Hematopoietic multipotent progenitor cell treated with erythropoietin and hydrocortisone succinate and interleukin-3 and kit ligand, for 15 days (in vitro differentiated cells): ENCODE measurements at places on chromosomes 4 and X.

DNA sequence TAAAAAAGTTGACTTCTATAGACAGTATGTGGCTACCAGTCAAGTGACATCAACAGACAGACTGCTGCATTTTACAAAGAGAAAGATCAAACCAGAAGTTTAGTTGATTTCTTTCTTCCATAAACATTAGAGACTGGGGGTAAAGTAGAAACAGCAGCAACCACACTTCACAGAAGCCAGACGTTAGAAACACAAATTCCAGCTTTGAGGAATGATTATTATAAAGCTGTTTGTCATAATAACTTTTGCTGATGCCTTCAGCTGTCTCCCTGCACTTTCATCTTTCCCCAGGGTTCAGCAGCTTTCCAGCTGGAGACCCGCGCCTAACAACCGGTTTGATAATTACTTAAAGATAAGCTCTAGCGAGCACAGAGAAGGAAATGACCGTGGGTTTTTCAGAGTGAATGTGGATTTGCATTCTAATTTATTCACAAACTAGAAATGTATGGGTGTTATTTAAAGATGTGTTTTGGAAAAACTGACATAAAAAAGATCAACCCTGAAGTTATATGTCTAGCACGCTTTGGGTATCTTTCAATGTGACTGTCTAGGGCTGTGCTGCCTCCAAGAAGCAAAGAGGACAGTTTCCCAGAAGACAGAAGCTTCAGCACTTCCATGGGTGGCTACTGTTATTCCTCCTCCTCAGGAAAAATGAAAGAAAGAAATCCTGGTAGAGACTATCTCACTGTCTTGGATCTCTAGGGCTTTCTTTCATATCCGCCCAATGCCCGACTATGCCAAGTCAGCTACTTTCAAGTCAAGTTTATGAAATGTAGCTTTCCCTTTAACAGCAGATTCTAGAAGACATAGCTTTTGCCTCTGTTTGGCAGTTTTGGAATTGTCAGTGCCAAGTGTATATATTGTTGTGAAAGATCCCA, 15.0 kb upstream of the ENAM start:
- DNase-seq, result no peak

GRCh38 chrX:71659342-71659741, 8.0 kb upstream of the LOC101059915 start:
- DNase-seq, result no peak

DNA sequence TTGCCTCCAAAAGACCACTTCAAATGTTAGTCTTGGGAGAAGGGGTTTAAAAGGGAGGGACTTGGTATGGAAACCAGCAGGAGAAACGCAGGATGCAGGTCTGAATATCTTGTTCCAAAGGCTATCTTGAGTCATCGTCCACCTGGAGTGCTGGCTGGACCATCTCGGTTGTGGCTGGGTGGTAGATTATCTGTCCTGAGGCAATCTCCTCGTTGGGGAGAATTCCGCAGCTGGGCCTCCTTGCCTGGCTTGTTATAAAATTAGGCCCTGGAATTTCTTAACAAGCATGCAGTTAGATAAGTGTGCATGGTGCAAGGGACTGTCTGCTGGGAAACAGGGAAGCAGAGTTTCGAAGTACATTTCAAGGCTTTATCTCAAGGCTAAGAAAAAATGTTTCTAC, 2045.7 kb upstream of the TENM3 start:
- DNase-seq, result no peak

GRCh38 chr4:20252656-20253282, 1.1 kb downstream of the SLIT2 start:
- no peak for DNase-seq

- no peak for DNase-seq
Observed at GRCh38 chrX:43969504-43970501, 3.4 kb downstream of the NDP start.

GRCh38 chrX:11698702-11699101, 33.0 kb upstream of the ARHGAP6 start:
- no peak for DNase-seq

DNA sequence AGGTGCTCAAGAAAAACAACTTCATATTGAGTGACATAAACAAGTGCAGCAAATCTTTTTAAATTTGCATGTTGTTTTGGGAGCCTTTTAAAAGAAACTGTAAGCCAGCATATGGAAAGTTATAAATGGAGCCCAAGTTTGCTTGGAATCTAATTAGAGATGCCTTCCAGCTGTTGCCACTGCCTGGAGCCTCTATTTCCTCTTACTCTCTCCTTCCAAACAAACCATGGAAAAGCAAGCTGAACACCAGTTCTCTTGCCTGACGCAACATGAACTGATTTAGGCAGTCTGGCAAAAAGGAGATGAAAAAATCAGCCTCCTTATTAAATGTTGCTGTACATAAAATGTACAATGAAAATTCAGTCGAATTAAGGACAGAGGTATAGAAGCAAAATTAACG, 21.5 kb downstream of the ARSJ start:
- no peak for DNase-seq
